ENCODE measurements at places on chromosomes 5 and 9.

GRCh38 chr5:34412736-34413135 is 243.4 kb upstream of the RAI14 start:
- DNase-seq = no peak

GRCh38 chr5:93395971-93396379 is 185.0 kb downstream of the NR2F1-AS1 start:
- DNase-seq = no peak

DNA sequence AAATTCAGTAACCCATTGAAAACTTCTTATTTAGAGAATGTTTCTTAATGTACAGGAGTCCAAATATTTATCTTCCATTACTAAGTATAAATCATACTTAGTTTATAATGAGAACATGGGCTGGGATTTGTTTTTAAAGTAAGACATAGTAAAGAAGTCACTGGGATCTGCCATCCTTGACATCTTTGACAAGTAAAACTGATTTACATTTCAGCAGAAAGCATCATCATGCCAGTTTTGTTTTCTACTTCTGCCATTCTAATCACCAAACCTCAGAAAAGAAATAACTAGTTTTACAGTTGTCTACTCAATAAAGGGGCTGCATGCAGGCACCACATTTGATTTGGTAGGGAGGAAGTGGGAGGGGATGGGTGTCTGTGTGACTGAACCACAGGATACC is 221.7 kb upstream of the PPP1R2B start:
- DNase-seq = no peak

DNA sequence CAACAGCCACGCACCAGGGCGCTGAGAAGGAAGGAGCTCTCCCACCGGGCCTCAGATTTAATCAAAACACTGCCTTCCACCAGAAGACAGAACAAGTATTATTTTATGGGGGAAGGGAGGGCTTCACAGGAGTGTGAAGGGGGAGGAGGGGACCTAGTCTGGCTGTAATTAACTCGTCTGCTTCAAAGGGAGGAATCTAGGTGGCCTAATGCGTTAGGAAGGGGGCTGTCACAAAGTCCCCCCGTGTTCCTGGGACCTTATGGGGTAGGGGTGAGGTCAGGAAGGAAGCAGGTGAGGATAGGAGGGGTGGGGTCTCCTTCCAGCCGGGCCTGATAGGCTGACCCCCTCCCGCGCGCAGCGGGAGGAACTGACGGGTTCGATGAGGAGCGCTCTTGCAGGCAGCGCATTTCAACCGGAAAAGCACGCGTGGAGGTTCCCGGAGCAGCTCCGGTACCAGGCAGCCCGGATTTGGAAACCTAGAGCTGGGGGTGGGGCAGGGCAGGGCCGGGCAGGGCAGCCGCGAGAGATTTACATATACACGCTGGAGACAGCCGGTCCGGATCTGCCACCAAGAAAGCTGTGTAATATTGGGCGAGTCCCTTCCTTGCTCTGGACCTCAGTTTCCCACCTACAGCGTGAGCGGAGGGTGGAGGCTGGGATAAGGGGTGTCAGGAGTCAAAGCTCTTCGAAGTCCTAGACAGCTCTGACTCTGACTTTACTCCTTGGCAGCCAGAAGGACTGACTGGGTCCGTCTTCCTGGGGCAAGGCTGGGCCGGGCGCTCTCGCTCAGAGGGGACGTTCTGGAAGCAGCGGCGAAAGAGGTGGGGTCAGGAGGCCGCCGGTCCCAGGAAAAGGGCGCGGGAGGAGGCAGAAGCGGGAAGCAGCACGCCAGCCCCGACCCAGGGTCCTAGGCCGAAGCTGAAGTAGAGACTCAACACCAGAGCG is 1.8 kb downstream of the SHB start:
- no peak for DNase-seq

DNA sequence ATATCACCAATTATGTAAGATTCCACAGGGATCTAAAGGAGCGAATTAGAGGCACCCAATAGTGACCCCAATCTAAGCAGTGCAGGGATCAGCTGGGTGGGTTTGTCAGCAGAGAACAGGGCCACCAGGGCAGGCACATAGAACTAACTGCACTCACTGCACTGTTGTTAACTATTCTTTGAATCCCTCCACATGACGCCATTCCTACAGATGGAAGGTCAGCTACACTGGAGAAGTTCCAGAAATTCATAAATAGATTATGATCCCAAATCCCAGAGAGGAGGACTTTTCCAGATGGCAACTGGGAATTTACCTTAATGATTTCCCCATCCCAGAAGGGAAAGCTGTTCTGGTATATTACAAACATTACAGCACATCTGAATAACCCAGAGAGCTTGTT is 84.2 kb downstream of the THBS4 start:
- DNase-seq = no peak
